ENCODE measurements at places on chromosomes 12 and 14.

GRCh38 chr14:33946679-33947476 lies 4.0 kb downstream of the EGLN3 start:
- DNase-seq = no peak

- DNase-seq = no peak
Measured at GRCh38 chr12:1567852-1568251, 26.5 kb downstream of the FBXL14 start.

GRCh38 chr14:89444044-89444443 lies 27.0 kb upstream of the FOXN3 start:
- DNase-seq = no peak

- no peak for DNase-seq
Measured at GRCh38 chr12:98422812-98423211, 92.6 kb upstream of the TMPO start.

DNA sequence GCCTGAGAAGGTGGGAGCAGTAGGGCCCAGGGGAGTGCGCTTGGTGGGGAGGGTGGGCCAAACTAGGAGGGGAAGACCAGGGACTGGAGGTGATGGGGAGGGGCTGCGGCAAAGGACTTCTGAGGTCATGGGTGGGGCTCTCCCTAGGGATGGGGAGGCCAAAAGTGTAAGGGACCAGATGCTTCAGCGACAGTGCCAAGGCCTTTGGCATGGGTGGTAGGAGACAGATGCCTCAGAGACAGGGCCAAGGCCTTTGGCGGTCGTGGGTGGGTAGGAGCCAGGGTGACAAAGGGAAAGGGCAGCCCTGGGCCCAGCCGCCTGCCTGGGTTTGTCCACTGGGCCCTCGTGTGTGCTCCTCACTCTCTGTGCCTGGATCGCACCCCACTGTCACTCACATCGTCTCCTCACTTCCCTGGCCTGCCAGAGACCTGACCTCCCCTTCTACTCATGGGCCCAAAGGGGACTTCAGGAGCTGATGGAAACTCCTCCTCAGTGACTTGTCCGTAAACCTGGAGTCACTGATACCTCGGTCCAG lies 13.2 kb upstream of the RABGGTA start:
- no peak for DNase-seq

Data from DMS153 (cell line).